ENCODE measurements at places on chromosomes 4 and X.

DNA sequence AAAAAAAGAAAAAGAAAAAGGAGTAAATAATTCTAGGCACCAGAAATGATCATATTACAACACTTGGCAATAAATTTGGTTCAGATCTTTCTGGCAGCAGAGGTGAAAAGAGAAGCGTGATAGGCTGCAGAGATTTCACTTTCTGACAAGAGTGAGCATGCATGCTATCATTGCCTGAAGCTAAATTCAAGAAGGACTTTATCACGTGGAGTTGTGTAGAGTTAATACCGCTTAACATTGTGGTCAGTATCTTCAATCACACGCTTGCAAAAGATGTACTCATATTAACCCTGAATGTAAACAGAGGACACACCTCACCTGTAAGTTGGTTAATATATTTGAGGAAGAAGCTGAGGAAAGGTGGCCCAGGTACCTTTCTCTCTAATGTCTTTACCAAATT lies 31.4 kb upstream of the RBPJ start:
- no peak for DNase-seq

DNA sequence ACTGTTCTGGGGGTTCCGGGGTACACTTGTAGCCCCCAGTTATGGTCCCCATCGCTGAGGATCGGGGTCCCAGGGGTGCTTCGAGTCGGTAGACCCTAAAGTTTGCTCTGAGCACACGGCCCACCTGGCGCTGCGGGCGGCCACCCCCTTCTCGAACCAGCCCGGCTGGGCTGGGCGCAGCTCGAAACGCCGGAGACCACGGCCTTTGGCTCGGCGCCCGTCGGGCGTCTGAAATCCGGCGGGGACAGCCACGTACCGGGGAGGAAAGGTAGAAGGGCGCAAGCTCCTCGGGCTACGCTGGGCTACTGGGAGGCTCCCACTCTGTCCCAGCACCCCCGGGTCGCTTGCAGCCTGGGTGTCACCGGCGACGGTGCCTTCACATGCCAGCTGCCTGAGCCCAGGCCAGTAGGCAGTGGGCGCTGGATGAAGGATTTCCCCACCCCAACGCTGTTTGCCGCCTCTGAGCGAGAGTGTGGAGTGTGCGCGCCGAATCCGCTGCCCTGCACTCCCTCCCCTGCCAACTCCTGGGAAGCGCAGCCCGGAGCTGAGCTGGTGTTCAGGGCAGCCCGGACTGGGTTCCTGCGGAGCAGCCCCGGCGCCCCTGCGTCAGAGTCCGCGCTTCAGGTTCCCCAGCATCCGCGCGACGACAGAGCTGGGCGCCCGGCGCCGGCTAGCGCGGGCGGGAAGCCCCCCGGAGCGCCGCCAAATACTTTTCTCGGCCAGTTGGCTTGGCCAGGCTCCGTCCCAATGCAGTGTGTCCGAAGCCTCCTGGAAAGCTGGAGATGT lies 637 bp downstream of the MAMLD1 start:
- no peak for DNase-seq

- no peak for DNase-seq
These were observed 472.7 kb upstream of the DIAPH2 start for GRCh38 chrX:96211953-96212352.

- no peak for DNase-seq
These were observed 15.8 kb upstream of the UGDH start for GRCh38 chr4:39543034-39543433.

- DNase-seq = no peak
These were observed 345.3 kb downstream of the MAPK10 start for GRCh38 chr4:86014599-86014998.

DNA sequence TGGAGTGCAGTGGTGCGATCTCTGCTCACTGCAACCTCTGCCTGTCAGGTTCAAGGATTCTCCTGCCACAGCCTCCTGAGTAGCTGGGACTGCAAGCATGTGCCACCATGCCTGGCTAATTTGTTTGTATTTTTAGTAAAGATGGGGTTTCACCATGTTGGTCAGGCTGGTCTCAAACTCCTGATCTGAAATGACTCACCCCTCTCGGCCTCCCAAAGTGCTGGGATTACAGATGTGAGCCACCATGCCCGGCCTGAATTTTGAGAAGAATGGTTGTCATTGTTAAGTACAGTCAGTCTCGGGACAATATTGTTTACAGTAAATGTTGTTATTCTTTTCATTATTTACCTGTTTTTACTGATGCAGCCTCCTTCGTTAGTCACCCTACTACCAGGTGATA lies 1226.2 kb upstream of the TENM3 start:
- no peak for DNase-seq

- DNase-seq = no peak
These were observed 23.8 kb downstream of the VCX2 start for GRCh38 chrX:8147226-8147625.

DNA sequence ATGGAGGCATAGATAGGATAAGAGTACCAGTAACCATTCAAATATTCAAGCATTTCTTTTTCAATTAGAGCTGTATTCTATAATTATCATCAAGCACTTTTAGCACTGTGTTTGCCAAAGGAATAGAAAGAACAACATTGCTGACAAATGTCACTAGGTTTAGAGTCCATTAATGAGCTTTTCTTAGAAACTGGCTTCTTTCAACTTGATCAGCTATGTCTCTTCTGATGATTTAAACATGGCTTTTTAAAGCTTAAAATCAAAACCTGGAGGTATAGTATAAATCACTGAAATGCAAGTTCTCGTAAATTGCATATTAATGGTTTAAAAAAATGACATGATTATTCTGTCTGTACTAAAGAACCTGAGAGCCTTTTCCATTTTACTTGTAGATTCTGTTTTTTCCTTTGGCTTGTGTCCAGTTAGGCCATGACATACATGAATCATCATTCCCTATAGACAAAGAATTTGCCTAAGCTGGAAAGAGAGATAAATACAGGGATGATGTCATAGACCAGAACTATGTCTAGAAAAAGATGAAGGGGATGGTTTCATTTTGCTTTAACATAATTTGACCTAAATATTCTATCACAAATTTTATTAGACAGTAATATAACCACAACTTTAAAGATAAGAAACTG lies 340.1 kb upstream of the CTSO start:
- no peak for DNase-seq

DNA sequence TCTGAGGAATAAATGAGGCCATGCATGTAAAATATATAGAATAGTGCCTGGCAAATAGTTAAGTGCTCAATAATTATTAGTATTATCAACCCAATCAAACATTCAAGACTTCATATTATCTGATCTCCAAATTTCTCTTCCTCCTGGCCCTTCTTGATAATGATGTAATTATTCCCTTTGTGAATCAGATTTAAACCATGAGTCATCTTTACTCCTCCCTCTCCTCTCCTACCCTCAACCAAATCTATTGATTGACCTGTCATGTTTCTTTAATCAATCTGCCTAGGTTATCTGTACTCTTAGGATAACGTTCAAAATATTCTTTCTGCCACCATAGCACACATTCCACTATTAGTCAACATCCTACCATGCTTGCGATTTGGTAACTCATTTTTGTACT lies 129.8 kb upstream of the NAP1L5 start:
- no peak for DNase-seq

GRCh38 chrX:53089224-53089842 lies 4.6 kb upstream of the KANTR start:
- no peak for DNase-seq

DNA sequence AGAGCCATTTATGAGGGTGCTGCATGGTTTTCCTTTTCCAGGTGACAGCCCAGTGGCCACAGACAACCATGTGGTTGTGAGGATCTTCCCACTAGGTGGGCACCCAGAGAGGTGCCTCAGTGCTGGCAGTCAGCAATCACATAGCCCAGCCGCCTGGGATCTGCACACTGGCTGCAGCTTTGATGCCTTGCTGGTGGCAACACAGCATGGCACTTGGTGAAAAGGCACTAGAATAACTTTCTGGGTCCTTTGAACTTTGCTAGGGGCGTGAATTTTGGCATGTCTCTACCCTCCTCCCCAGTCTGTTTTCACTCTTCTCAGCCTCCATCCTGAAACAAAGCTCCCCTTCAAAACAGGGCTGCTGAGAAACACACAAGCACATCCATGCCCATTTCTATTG lies 108.8 kb upstream of the RPL34 start:
- DNase-seq = no peak

GRCh38 chrX:74613370-74614092 lies 893 bp downstream of the RLIM start:
- no peak for DNase-seq

DNA sequence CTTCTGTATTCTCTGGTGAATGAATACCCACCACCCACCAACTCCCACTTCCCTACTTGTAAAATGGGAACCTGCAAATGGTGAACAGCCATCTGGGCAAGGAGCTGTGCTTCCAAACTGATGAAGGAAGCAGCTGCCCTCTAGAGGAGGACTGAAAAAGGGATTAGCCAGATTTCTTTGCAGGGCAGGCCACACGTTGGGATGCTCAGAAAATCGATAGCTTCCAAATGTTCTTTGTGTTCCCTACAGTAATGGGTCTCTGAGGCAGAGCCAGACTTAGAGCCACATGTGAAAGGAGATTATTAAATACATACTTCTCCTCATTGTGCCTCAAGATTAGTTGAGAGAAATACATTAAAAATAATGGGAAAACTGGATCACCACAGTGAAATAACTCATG lies 39.3 kb upstream of the LPAR4 start:
- no peak for DNase-seq

DNA sequence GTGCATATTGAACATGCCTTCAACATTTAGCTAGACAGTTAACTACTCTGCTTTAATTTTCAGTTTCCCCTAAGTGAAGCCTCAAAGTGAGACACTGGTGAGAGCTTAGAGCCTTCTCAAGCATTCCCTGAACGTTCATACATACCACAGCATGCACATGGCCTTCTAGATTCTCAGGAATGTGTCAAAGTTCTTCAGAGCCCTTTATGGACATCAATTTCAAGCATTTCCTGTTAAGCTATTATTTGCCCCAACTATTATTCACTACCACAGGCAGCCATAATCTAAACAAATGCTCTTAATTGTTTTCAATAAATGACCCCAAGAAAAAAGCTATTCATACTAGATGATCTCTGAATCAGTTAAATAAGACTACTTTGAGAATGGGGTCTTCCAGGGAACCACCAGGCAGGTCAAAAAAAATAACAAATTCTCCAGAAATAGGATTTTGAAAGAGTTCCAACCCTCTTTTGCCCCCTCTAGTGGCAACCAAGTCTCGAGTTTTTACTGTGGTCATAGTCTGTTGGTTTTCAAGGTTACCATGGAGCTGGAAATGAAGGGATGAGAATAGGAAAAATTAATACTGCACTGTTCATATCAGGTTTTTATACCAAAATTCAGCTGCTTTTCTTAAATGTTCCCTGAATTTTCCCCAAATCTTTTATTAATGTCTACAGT lies 235.4 kb downstream of the RAB28 start:
- no peak for DNase-seq

DNA sequence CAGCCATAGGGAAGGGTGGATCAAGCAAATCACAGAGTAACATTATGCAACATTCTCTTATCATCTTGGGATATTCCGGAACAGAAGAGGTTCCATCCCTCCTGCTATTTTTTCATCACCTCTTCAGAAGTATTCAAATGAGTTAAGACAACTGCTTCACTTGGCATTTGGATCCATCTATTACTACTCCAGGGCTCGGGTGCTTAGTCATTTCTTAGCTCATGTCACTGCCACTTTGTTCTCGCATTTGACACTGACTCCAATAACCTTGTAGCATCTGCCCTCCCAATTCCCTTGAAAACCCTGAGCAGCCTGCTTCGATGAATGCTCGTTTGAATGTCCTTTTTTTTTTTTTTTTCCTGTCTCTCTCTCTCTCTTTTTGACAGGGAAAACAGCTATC lies 114.9 kb downstream of the PPARGC1A start:
- DNase-seq = no peak

- no peak for DNase-seq
These were observed 114.6 kb downstream of the UBE2K start for GRCh38 chr4:39812500-39812899.

- DNase-seq = no peak
These were observed 870.6 kb upstream of the SLIT2 start for GRCh38 chr4:19381068-19381467.

DNA sequence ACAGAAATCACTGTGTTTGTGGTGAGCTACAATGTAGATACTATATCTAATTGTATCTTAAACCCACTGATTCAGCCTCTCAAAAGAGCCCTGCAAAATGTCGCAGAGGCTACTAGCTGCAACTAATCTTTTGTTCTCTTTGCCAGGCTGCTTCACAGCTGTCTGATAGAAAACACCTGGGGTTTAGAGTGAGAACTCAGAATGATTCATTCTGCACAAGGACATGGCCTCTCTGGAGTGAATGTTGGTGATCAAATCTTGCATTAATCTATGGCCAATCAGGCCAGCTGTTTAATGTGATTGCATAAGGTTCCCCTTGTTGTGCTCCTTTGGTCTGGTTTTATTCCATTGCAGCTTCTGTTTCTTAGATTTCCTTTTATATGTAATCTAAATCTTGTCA lies 100.3 kb downstream of the EMCN start:
- DNase-seq = no peak

GRCh38 chrX:119726900-119727555 lies 31.4 kb upstream of the SOWAHD start:
- no peak for DNase-seq

- DNase-seq = no peak
These were observed 36.8 kb upstream of the TMEM184C start for GRCh38 chr4:147580396-147580795.

GRCh38 chrX:6885909-6886308 lies 261.6 kb upstream of the STS start:
- DNase-seq = no peak

- no peak for DNase-seq
These were observed 66.1 kb downstream of the POLA1 start for GRCh38 chrX:24759786-24760185.

- DNase-seq = no peak
These were observed 97.3 kb downstream of the DDX60 start for GRCh38 chr4:168221301-168221700.

- DNase-seq = no peak
These were observed 72.9 kb upstream of the GUCY1A1 start for GRCh38 chr4:155593793-155594192.

GRCh38 chr4:186854256-186854655 lies 130.6 kb upstream of the FAT1 start:
- no peak for DNase-seq

DNA sequence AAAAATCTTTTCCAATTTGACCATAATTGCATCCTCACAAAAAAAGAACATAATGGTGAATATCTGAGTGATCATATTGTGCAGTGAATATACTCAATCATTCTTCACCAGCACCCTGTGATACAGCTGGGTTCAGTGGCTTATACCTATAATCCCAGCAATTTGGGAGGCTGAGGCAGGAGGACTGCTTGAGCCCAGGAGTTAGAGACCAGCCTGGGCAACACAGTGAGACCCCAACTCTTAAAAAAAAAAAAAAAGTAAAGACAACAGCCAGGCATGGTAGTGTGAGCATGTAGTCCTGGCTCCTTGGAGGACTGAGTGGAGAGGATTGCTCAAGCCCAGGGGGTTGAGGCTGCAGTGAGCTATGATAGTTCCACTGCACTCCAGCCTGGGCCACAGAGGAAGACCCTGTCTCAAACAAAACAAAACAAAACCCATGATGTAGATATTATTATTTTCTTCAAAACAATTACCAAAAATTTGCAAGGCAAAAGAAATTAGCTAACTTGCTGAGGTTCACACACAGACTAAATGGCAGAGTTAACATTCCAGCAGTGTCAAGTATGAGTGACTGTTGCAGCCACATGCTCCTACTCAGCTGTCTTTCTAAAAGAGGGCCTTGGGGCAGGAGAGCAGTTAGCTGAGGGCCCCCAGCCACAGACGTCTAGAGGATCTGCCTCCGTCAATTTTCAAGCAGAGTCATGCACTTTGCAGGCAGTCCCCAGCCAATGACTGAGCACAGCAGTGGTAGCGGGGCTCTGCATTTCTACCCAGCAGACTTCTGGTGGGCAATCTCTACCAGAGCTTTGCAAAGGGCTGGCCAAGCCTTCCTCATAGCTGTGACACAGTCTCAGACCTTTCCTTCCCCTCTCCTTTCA lies 33.4 kb downstream of the ADGRA3 start:
- DNase-seq = no peak
